ENCODE measurements at places on chromosomes 12 and 14. TPM values are rescaled to one million over a fixed set of nuclear protein-coding genes. Genes with fewer than 3 reads are reported as not detected.

- no peak for DNase-seq
Observed at GRCh38 chr12:31804185-31804504, 75.3 kb upstream of the AMN1 start.

- no peak for DNase-seq
Observed at GRCh38 chr12:89236237-89236636, 116.1 kb downstream of the DUSP6 start.

DNA sequence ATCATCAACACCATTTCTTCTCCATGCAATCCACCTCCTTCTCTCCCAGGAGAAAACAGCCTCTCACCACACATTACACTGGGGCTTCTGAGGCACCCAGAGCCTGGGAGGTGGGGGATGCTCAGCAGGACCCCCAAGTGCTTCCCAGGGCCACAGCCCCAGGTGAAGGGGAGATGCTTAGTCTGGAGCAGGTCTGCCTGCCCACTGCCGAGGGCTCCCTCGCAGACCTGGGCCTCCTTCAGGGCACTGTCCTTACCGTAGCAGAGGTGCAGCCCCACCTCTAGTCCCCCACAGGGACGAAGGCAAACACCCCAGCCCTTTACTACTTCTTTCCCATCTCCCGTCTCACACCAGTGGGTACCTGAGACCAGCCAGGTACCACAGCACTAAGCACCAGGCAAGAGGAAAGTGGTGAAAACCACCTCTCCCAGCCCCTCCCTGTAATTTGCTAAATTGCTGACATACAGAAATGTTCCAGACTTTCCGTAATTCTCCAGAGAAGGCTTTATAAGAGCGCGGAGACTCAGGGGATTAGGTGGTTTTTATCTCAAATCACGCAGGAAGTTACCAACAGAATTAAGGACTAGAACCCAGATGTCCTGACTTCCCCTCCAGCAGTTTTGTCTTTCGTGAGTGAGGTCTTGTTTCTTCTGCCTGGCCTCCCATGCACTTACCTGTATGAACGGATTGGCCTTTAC, 59.0 kb downstream of the PLEKHG3 start:
- no peak for DNase-seq

- no peak for DNase-seq
Observed at GRCh38 chr14:29148221-29148620, 381.6 kb downstream of the FOXG1 start.

DNA sequence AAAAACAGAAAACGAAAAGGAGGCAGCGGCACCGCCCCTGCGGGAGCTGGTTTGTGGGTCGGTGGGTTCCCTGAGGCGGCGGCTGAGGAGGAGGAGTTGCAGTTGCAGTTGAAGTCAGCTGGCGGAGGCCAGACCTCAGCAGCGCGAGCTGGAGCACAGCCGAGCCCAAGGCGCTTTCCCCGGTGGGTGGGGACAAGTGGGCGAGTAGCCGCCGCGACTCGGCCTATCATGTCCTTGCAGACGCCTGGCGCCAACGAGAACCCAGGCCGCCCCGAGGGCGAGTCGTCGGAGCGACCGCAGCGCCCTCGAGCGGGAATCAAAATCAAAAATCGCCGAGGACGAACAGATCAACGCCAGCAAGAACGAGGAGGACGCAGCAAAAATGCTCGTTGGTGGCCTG, 12.7 kb upstream of the CLEC1A start:
- DNase-seq, result no peak

GRCh38 chr12:93191956-93192355, 185.8 kb upstream of the NUDT4 start:
- DNase-seq, result no peak

GRCh38 chr14:103385929-103386712, 906 bp downstream of the MARK3 start:
- DNase-seq, result no peak

GRCh38 chr14:88312257-88312656, 10.8 kb downstream of the KCNK10 start:
- DNase-seq, result no peak

DNA sequence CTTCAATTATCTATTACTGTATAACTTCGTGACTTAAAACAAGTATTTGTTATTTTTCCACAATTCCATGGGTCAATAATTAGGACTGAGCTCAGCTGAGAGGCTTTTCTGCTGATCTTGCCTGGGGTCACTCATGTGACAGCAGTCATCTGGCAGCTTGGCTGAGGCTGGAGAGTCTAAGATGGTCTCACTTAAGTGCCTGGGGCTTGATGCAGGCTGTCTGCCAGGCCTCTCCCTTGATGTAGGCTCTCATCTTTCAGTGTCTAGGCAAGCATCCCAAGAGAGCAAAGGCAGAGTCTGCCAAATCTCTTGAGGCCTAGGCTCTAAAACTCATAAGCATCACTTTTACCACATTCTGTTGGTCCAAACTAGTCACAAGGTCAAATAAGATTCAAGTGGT, 93.2 kb downstream of the NKX2-1 start:
- DNase-seq, result no peak

GRCh38 chr14:90894241-90894640, 78.0 kb upstream of the TTC7B start:
- no peak for DNase-seq

DNA sequence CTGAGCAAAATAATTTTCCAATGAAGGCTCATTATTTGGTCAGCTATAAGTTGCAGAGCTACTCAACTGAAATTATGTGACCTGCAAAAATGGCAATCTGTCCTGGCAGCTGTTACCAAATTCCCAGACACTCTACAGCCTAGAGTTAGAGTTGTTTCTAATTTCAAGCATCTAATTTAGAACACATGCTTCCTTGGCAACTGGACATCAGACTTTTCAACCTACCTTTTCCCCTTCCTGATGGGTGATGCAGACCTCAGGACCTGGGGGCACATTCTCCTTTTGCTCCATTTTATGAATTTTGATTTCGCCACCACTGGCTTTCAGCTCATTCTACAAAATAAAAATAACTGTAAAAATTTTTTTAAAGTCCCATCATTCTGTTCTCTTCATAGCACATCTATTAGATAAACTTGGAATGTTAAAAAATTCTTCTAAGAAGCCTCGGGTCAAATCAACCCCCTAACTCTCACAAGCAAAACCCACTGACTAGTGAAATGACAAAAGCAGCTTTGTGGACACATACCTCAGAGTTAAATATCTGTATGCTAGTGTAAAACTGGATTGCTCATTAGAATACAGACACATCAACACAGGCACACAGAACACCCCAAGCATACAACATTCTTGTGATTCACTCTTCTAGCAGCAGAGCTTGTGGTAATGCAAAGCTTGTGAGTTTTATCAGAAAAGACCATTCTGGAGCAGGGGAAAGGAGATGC, 33.5 kb upstream of the CERS5 start:
- no peak for DNase-seq

- peak; percentile 73 for DNase-seq
Observed at GRCh38 chr12:62934799-62935674, at the start of gene PPM1H. TSS of gene PPM1H (minus strand) at chr12:62935150. CDS start at chr12:62934736, 414 bp downstream.

DNA sequence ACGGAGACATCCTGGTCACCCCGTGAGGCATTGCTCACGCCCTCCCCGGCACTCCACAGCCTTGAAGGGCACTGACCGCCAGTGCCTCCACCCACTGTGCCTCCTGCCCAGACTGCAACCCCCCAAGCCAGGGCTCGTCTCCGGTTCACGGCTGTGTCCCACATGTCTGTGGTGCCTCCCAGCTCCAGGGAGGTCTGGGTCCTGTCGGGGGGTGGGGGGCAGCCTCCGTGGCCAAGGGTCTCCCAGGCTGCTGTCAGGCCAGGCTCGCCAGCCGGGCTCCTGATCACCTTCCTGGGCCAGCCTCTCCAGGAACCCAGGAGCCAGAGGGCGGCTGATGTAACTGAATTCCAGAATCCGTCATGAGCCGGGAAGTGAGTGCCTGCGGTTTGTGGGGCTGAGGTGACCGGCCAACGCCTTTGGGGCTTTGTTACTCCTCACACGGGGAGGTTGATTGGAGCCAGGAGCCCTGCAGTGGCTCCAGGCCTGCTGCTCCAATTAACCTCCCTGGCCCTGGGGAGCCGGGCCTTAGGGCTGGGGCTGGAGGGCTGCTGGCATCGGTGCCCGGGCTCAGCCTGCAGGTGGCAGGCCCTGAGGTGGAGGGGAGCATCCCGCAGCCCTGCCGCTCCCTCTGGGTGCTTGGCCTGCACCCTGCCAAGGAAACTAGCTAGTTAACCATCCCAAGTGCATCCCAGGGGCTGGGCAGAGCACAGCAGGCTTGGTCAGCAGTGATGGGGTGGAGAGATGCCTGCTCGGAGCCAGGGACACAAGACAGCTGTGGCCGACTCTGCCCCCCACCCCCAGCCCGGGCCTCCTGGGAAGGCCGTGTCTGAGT, 36.4 kb upstream of the FBRSL1 start:
- DNase-seq, result no peak

GRCh38 chr14:93319494-93319893, 13.3 kb downstream of the BTBD7 start:
- no peak for DNase-seq

IL22 gene
- total RNA-seq, result not detected

Data from left cardiac atrium (tissue), 4 donors.